ENCODE measurements at places on chromosomes 3 and 15. TPM values are rescaled to one million over a fixed set of nuclear protein-coding genes. Genes with fewer than 3 reads are reported as not detected.

ACKR2 gene
- total RNA-seq, result 1.6 TPM

CSTA gene
- 450 TPM for total RNA-seq

ZWILCH gene
- 7.5 TPM for total RNA-seq

CYP1A2 gene
- not detected for total RNA-seq

EIF2A gene
- 164 TPM for total RNA-seq

SCAMP2 gene
- total RNA-seq, result 43.4 TPM

ISL2 gene
- 0.14 TPM for total RNA-seq

PLD1 gene
- 13.3 TPM for total RNA-seq

IGDCC3 gene
- total RNA-seq, result not detected

CCR8 gene
- total RNA-seq, result not detected

ALDH1L1 gene
- total RNA-seq, result 21.5 TPM

HIGD1A gene
- 234 TPM for total RNA-seq

ZBED2 gene
- total RNA-seq, result 2.1 TPM

ATP13A5 gene
- not detected for total RNA-seq

FANCD2 gene
- total RNA-seq, result 2.4 TPM

All from nasal cavity respiratory epithelium epithelial cell of viscerocranial mucosa (primary cell).